Epithelial cell of proximal tubule (primary cell): ENCODE measurements at places on chromosomes 7 and 10.

DNA sequence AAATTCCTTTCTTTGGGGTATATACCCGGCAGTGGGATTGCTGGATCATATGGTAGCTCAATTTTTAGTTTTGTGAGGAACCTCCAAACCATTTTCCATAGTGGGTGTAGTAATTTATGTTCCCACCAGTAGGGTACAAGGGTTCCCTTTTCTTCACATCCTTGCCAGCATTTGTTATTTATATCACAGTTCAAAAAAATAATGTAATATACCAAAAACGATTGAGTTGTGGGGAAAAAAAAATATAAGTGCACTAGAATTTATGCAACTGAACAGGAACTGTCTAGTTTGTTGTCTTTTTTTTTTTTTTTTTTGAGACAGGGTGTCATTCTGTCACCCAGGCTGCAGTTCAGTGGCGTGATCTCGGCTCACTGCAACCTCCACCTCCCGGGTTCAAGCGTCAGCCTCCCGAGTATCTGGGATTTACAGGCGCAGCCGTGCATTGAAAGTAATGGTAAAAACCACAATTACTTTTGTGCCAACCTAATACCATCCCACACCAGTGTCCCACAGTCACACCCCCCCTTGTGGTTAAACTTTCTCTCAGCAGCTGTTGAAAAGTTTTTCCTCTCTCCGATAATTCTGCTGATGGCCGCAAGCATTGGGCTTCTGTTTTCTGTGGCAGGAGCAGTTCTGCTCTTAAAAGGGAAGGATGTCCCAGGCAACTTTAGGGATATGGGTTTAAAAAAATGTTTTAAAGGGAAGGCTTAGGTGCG is 6.8 kb upstream of the LAT2 start:
- no peak for DNase-seq

DNA sequence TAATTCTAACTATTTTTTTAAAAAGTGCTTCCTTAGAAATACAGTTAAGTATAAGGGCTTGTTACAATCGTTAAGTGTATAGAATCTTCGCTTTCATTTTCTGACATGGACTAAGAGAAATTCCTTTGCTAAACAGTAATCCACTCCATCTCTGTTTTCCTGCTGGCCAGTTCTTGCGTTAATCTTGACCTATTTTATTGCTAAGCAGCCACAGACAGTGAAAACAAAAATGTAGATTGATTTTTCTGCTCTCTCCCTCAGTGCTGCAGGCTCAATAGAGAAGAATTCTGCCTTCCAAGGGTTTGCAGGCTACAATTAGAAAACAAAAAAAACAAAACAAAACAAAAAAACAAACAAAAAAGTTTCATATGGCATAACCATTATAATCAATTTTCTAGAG is 310.4 kb upstream of the ADARB2 start:
- DNase-seq = no peak

- no peak for DNase-seq
Observed at GRCh38 chr7:149070372-149071125, 20.0 kb downstream of the ZNF786 start.

- no peak for DNase-seq
Observed at GRCh38 chr10:76086761-76087639, 655.6 kb downstream of the LRMDA start.

GRCh38 chr7:72445075-72445474 is 32.9 kb upstream of the CALN1 start:
- DNase-seq = no peak

- no peak for DNase-seq
Observed at GRCh38 chr10:24427678-24428409, 218.9 kb downstream of the KIAA1217 start.

DNA sequence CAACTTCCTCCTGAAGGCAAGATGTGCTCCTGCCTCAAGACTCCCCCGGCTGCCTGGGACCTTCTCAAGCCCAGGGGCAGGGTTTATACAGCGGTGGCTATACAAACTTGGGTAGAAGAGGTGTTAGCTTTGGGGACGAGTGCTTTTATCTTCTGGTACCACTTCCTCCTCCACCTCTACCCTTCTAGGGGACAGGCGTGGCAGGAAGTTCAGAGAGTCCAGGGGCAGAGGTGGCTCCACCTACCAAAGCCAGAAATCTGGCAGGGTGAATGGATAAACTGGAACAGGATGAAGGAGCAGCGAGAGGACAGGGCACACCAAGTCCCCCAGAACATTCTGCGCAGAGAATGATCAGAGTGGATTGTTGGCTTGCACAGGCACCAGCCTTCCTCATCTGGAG is 24.0 kb upstream of the TM9SF3 start:
- no peak for DNase-seq
